ENCODE measurements at places on chromosomes 5 and 9.

DNA sequence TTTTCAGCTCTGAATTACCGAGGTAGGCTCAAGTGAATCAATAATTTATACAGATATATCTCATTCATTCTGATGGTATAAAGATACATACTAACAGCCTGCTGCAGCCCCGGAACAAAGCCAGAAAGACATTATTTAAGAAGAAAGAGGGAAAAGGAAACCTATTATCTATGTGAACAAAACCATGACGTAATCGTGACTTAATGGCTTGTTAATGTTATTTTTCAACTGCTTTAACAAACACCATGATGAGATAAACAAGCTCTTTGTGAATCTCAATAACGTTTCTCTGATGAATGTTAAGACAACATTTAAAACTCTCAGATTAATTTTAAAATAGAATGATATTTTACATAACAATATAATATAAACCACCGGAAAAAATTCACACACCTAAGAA is 237.1 kb downstream of the SLF1 start:
- DNase-seq: no peak

DNA sequence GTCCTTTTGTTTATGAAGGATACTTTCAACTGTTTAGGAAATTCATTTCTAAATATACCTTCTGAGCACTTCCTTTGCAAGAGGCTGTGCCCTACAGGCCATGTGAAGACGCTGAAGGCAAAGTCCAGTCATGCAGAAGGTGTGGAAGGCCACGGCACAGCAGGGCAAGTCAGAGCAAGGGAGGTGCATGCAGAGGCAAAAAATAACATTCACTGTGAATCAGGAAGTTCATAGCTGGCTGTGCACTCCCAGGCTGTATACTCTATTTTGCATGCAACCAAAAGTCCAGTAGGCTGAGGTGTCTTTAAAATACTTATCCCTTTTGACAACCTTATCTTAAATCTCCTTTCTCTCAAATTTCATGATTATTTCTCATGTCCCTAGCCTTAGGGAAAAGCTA is 50.3 kb downstream of the GNAQ start:
- peak; percentile 96 for DNase-seq

- DNase-seq: no peak
Observed at GRCh38 chr5:93355691-93356090, 225.3 kb downstream of the NR2F1-AS1 start.

- peak; percentile 32 for DNase-seq
Observed at GRCh38 chr5:151123897-151124751, 33.5 kb downstream of the ANXA6 start.

Data from epithelial cell of esophagus (primary cell).